IMR-90 (cell line): ENCODE measurements at places on chromosomes 1 and 21.
A peak's percentile ranks its signal among the peaks of the same experiment; 100 is the strongest.

DNA sequence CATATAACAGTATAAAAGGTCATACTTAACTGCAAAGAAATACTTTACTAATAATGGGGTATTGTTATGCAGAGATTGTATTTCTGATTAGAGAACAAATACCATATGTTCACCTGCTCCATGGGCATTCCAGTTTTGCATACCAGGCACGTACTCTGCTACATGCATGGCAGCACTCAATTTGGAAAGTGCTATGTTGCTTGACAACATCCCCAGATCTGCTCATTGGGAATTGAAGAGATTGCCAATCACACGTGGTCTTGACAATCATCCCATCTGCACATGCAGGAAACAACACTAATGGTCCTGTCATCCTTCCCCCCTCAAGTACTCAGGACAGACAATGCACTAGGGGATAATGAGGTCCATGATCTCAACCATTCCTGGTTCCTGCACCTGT is 63.4 kb upstream of the PDE4B start:
- no peak overlapping the region for H3K4me3 ChIP-seq
- H3K36me3 ChIP-seq, result no peaks in the 10 kb centered on the region
- H3K27ac ChIP-seq, result no peak overlapping the region
- no peak for DNase-seq
- no peaks in the 10 kb centered on the region for H3K4me1 ChIP-seq

DNA sequence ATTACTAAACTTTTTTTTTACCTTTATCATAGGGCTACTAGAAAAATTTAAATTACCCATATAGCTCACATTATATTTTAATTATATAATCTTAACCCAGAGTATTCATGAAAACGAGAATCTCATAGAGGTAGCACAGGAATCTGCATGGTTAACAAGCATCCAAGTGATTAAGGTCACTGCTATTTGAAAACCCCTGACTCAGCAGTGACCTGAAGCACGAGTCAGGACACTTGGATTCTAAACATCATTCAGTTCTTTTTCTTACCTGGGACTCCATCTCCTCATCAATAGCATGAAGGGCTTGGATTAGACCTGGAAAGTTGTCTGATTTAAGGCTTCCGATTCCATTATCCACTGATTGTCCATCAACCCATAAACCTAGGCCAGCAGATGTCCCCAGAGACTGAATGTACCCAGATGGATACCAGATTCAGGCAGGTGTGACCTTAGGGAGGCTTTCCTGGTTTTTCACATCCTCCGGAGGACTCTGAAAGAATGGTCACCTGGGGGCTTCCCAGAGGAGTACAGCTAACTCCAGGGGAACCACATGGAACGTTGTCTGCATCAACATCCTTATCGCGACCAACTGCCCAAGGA is 174.3 kb downstream of the SETD4 start:
- H3K4me1 ChIP-seq, result no peaks in the 10 kb centered on the region
- peaks cover 23% of the 10 kb centered on the region for H3K27me3 ChIP-seq
- no peaks in the 10 kb centered on the region for H3K36me3 ChIP-seq
- H3K27ac ChIP-seq, result no peak overlapping the region
- no peak overlapping the region for H3K4me3 ChIP-seq
- DNase-seq, result no peak

- no peak overlapping the region for H3K4me3 ChIP-seq
- no peaks in the 10 kb centered on the region; the same call in 1 of the 2 replicates for H3K4me1 ChIP-seq
- H3K36me3 ChIP-seq, result peaks cover 3% of the 10 kb centered on the region; the same call in 1 of the 2 replicates
- H3K27ac ChIP-seq, result no peak overlapping the region
- no peak for DNase-seq
These were observed 278.8 kb downstream of the KIF26B start for GRCh38 chr1:245433561-245433960.

GRCh38 chr1:27548858-27549719 is 54.9 kb downstream of the AHDC1 start:
- peaks cover 66% of the 10 kb centered on the region for H3K36me3 ChIP-seq
- no peak overlapping the region for H3K4me3 ChIP-seq
- DNase-seq, result no peak
- H3K27me3 ChIP-seq, result no peaks in the 10 kb centered on the region
- peaks cover 15% of the 10 kb centered on the region for H3K4me1 ChIP-seq

- no peaks in the 10 kb centered on the region for H3K27me3 ChIP-seq
- no peak overlapping the region for H3K27ac ChIP-seq
These were observed 13.2 kb downstream of the NGF start for GRCh38 chr1:115324649-115325420.

DNA sequence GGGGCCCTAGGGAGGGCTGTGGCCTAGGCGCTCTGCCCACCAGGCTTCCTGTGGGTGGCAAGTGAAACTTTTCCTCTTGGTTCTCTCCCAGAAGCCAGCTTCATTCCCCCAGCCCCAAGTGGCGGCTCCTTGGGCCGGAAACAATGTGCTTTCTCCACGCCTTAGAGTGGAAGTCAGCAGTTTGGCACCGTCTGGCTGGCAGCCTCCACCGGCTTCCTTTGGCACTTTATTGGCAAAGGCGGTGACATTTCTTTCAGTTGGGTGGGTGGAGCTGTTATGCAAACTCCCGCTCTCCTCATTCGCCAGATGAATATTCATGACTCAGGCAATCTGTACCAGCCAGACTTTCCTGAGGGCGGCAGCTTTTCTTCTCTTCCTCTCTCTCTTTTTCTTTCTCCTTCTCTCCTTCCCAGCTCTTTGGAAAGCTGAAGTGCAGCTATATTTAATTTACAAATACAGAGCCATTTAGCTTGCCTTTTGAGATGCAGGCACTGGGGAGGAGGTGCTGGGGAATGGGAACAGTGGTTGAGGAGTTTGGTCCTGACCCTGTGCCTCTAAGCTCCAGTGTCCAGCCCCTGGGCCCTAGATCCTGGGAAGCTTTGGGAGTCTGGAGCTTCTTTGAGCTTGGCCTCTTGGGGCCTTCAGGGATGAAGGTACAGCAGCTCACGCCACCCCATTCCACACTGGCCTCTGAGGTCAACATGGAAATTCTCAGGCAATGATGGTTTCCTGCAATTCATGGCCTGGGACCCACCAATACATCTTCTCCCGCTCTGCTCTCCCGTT is 67.8 kb upstream of the POU3F1 start:
- peaks cover 4% of the 10 kb centered on the region; the same call in 1 of the 2 replicates for H3K27me3 ChIP-seq
- H3K27ac ChIP-seq, result no peak overlapping the region
- DNase-seq, result no peak
- no peak overlapping the region for H3K4me3 ChIP-seq
- H3K4me1 ChIP-seq, result no peaks in the 10 kb centered on the region

DNA sequence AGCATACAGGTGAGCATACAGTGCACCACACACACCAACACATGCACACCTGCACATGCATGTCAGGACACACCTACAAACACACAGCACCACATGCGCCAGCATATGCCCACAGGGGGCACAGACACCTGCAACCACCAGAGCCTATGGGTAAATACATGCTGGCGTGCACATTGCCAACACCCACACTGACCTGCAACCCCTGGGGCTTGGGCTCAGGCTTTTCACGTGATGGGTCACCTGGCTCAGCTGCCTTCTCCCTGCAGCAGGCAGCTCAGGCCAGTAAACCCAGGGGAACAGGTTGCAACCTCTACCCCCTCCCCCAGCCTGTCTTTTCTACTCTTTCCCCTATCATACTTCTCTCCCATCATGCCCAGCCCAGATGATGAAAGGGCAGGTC is 8.1 kb downstream of the CD247 start:
- no peak overlapping the region for H3K4me3 ChIP-seq
- H3K4me1 ChIP-seq, result no peaks in the 10 kb centered on the region
- peaks cover 5% of the 10 kb centered on the region for H3K27me3 ChIP-seq

DNA sequence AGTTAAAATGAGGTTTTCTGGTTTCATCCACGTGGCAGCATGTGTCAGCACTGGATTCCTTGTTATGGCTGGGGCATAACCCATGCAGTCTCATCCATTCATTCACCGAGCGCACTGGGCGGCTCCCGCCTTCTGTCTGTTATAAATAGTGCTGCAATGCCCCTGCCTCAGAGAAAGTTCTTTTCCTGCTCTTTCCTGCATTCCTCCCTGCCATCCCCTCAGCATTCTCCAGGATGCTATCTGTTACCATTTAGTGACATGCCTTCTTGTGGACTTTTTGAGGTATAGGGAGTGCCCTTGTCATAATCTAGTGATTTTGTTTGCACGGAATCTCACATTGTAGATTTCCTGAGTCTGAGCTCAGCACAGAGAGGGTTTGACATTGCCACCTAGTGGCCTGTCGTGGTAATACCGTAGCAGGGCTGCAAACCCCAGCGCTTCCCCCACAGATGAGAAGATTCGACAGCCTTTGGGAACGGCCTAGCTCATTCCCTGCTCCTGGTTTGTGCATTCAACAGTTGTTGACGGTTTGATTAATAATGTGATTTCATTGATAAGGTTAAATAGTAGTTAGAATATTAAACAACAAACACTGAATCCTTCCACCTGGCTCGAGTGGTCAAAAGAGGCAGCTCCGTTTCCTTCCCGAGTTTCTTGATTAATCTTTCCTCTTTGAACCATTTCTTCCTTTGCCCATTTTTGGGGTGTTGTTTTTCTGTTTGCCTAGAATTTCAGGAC is 46.3 kb downstream of the UMODL1 start:
- peaks cover 31% of the 10 kb centered on the region; the same call in 1 of the 2 replicates for H3K27me3 ChIP-seq
- H3K4me3 ChIP-seq, result no peak overlapping the region; the same call in 1 of the 2 replicates
- DNase-seq, result peak; percentile 81
- H3K36me3 ChIP-seq, result no peaks in the 10 kb centered on the region
- no peak overlapping the region for H3K27ac ChIP-seq

- no peaks in the 10 kb centered on the region for H3K4me1 ChIP-seq
- no peaks in the 10 kb centered on the region for H3K36me3 ChIP-seq
- H3K27ac ChIP-seq, result no peak overlapping the region
- DNase-seq, result no peak
These were observed 57.8 kb upstream of the C1orf185 start for GRCh38 chr1:51044199-51044598.

DNA sequence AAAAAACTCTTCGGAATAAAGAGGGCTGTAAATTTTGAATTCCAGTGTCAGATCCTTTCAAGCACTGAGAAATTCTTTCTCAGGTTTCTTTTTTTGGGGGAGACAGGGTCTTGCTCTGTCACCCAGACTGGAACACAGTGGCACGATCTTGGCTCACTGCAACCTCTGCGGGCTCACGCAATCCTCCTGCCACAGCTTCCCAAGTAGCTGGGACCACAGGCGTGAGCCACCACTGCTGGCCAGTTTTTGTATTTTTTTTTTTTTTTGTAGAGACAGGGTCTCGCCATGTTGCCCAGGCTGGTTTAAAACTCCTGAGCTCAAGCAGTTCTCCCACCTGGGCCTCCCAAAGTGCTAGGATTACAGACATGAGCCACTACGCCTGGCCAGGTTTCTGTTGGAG is 34.8 kb upstream of the EPHA8 start:
- no peak for DNase-seq
- H3K27me3 ChIP-seq, result no peaks in the 10 kb centered on the region
- H3K27ac ChIP-seq, result no peak overlapping the region
- peaks cover 28% of the 10 kb centered on the region for H3K36me3 ChIP-seq
- H3K4me1 ChIP-seq, result no peaks in the 10 kb centered on the region

- H3K4me3 ChIP-seq, result no peak overlapping the region
- no peak overlapping the region for H3K27ac ChIP-seq
- no peaks in the 10 kb centered on the region for H3K27me3 ChIP-seq
- H3K4me1 ChIP-seq, result no peaks in the 10 kb centered on the region
These were observed 2005.7 kb downstream of the MRPL39 start for GRCh38 chr21:23601549-23601948.

DNA sequence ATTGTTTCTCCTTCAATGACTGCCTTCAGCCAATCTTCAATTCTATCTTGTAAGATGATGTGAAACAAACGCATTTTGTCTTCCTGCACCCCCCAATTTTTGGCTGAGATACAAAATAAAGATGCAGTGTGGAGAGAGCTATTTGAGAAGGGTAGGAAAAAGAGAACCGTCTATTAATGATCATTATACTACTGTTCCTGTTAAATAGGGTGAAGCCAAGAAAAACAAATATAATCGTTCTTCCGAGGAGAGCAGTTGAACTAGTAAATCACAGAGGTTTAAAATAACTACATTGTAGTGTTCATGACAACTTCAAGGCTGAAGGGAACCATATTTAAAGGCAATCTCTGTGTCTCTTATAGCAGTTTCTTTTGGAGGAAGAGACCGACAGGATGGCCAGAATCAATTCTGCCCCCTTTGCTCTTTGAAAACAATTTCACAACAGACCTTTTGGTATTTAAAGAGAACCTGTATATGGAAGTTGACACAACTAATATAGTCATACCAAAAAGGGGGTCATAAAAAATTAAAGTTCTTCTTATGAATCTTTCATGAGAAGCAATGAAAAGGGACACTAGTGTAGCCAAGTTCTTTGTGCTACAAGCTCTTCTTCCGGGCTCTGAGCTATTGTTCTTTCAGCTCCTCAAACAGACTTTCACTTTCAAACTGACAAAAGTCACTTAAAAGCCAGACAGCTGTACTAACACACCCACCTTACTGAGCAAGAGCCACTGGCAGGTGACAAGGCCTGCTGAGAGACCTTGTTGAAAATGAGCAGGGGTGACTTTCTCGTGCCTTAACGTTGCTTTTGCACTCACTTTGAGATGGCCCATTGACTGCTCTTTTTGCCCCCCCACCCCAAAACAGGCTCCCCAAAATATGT is 30.9 kb downstream of the PROX1 start:
- H3K27me3 ChIP-seq, result no peaks in the 10 kb centered on the region; the same call in 1 of the 2 replicates
- no peaks in the 10 kb centered on the region for H3K4me1 ChIP-seq
- no peak overlapping the region for H3K4me3 ChIP-seq
- no peak overlapping the region for H3K27ac ChIP-seq

DNA sequence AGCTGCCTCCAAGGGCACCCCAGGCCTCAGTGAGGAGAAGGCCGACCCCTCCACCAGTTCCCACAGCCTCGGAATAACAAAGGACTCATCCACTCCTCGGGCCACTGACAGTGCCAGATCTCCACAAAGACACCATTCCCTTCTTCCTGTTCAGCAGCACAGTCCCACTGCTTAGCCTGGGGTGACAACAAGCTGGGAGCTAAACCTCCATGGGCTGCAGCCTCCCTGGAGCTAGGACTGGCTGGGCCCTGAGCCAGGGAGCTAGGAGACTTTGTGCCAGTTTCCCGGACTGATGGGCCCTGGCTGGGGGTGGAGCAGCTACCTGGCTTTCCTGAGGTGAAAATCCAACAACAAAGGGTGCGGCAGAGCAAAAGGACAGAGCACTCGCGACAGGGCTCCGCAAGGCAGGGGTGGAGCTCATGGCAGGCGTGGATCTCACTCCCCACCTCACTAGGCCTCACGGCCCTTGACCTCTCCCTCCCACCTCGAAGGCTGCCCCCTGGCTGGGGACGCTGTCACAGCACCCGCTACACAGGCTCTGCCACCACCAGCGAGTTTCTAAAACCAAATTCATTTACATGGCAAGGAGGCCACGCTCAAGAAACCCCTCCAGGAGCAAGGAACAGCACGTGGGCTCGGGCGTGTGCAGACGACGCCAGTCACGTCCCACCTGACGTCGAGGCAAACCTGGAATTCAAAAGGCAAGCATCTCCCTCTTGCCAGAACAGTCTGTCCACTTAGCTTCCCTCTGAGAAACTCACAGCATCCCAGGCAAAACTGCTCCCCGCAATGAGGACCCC is 13.8 kb downstream of the SLC35E2B start:
- H3K27me3 ChIP-seq, result no peaks in the 10 kb centered on the region
- DNase-seq, result no peak
- no peak overlapping the region for H3K4me3 ChIP-seq
- peaks cover 2% of the 10 kb centered on the region; the same call in 1 of the 2 replicates for H3K4me1 ChIP-seq
- peaks cover 22% of the 10 kb centered on the region for H3K36me3 ChIP-seq
